Hair follicle dermal papilla cell (primary cell): ENCODE measurements at places on chromosomes 5 and 9. TPM values are rescaled to one million over a fixed set of nuclear protein-coding genes. Genes with fewer than 3 reads are reported as not detected.

Gene WHRN
- 2.2 and 3.6 TPM in 2 replicates for total RNA-seq

Gene WNK2
- total RNA-seq = not detected in 2 replicates

Gene PCDHB9
- total RNA-seq = 0.97 and 2.2 TPM in 2 replicates

Gene AK6
- total RNA-seq = 15.7 and 15.9 TPM in 2 replicates

Gene CTSV
- total RNA-seq = 0.32 TPM in 1 of 2 replicates, not detected in the other

Gene AMBP
- 0.12 and 0.16 TPM in 2 replicates for total RNA-seq

Gene SPACA9
- 4.4 and 6.7 TPM in 2 replicates for total RNA-seq

Gene CPLANE1
- 29.4 and 40.6 TPM in 2 replicates for total RNA-seq

Gene IL5
- total RNA-seq = not detected in 2 replicates

Gene MSH3
- total RNA-seq = 13.7 and 20.8 TPM in 2 replicates

Gene LCN12
- 0.24 TPM in 1 of 2 replicates, not detected in the other for total RNA-seq

Gene NUTM2G
- total RNA-seq = not detected in 2 replicates

Gene FBP1
- total RNA-seq = not detected in 2 replicates

Gene GRM6
- under 0.01 TPM in 1 of 2 replicates, not detected in the other for total RNA-seq

Gene STXBP1
- total RNA-seq = 29.2 and 42.9 TPM in 2 replicates

Gene DDX4
- total RNA-seq = 0.32 TPM in 1 of 2 replicates, not detected in the other

Gene IL9
- total RNA-seq = not detected in 2 replicates
